CD4-positive, alpha-beta T cell treated with Interleukin-6 for 4 hours (primary cell): ENCODE measurements at places on chromosomes 1 and 21.
A peak's percentile ranks its signal among the peaks of the same experiment; 100 is the strongest.

- no peak for DNase-seq
Observed at GRCh38 chr1:109395602-109396512, 1.9 kb downstream of the SORT1 start.

- no peak for DNase-seq
Observed at GRCh38 chr1:4452701-4453100, 201.7 kb upstream of the AJAP1 start.

GRCh38 chr1:92858564-92859399, 26.9 kb downstream of the RPL5 start:
- peak; percentile 63 for DNase-seq

- DNase-seq, result no peak
Observed at GRCh38 chr1:207218512-207219362, 102.7 kb upstream of the CD55 start.

DNA sequence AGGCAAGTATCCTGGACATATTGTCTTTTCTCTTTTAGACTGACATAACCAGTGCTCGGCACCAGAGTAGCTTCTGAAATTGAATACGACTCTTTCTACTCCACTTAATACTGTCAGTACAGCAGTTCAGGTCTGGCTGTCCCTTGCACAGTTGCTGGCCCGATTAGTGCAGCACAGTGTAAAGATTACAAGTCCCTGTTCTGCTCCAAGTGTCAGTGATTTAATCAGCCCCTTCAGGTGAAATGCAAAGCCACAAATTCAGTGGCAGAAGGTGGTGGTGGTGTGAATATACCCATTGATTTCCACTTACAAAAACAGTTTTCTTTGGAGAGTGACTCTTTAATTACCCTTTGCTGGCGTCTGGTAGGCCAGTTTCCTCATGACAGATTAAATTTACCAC, 545.4 kb downstream of the ADGRL2 start:
- DNase-seq, result no peak

GRCh38 chr1:160711602-160712311, at the start of gene CD48:
TSS of gene CD48 (minus strand) at chr1:160711822. CDS start at chr1:160711763, 59 bp downstream.
- DNase-seq, result peak; percentile 67

DNA sequence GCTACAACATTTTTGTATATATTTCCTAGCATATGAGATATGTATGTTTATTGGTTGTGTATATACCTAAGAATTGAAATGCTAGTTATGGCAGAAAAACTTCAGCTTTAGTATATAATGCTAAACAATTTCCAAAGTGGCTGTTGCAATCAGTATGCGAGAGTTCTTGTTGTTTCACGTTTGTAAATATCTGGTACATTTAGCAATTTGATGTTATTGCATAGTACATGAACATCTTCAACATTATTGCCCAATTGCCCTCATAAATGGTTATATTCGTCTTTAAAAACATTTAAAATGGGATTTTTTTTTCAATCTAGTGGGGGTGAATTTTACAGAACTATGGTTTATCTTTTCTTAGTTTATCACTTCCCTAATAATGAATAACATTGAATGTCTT, 86.2 kb upstream of the HP1BP3 start:
- no peak for DNase-seq

DNA sequence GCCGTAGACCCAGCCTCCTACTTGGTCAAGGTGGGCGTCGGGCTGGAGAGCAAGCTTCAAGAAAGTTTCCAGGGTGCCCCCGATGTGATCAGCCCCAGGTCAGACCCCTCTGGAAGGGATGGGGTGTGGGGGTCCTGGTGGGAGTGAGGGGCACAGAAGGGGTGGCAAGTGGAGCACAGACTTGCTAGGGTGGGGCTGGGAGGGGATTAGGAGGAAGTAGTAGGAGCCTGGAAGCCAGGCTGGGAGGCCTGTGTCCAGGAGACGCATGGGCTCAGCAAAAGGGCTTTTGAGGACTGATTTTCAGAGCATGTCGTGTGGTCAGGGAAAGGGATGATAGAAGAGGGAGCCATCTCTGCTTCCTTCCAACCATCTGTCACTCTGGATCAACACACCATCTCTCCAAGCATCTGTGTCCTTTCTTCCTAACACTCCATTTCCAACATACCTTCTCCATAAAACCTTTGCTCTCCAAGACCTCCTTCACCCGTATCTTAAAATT, 8.5 kb downstream of the TRIM46 start:
- DNase-seq, result no peak

DNA sequence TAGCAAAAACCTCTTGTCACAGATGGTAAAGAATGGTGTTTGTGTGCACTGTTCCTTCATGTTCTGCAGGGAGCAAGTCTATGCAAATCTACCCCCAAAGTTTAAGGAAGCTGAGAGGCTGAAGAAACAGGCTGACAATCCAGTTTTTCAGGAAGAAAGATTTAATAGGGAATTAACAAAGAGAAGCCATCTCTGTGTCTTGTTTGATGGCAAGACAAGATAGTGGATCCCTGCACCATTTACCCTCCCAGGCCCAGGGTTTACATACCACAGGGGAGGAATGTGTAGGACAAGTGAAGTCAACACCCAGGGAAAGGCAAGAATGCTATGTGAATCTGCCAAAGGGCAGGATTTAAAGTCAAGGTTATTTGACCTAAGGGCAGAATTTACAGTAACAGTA, 48.1 kb upstream of the FNBP1L start:
- no peak for DNase-seq
